ENCODE measurements at places on chromosomes 12 and 14.

- no peak for DNase-seq
Measured at GRCh38 chr12:31371256-31371620, 45.3 kb upstream of the SINHCAF start.

DNA sequence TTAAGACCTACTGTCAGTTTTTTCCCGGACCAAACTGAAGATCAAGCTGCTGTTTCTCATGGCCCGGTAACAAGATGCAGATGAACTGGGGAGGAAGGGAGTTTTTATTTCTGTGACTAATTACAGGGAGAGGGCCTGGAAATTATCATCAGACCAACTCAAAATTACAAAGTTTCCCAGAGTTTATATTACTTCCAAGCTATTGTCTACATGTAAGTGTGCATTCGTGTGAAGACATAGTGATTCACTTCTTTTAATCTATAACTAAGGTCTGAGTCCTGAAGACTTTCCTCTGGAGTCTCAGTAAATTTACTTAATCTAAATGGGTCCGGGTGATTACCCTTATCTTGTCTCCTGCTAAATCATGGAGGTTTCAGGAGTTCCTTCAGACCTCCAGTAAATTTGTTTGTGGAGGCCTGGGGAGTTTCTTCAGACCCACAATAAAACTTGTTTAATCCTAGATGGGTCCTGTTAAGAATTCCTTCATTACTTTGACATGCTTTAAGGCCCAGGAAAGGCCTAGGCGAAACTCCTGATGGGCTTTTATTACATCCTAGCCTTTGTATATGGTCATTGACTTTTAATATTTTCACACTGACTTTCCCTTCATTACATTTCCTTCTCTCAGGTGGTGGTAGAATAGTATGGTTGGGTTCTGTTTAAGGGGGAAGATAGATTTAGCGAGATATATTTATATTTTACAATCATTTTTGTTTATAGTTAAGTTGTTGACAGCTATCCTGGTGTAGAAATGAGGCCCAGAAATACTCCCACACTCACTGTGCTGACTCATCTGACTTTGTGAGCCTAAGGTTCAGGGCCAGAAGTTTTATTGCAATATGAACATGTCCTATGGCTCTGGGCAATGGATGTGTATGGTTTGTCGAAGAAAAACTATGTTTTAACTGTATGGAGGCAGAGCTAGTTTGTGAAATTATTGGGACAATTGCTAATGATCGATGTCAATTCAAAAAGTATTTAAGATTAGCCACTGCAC lies 627.0 kb upstream of the FBXO33 start:
- DNase-seq, result no peak

DNA sequence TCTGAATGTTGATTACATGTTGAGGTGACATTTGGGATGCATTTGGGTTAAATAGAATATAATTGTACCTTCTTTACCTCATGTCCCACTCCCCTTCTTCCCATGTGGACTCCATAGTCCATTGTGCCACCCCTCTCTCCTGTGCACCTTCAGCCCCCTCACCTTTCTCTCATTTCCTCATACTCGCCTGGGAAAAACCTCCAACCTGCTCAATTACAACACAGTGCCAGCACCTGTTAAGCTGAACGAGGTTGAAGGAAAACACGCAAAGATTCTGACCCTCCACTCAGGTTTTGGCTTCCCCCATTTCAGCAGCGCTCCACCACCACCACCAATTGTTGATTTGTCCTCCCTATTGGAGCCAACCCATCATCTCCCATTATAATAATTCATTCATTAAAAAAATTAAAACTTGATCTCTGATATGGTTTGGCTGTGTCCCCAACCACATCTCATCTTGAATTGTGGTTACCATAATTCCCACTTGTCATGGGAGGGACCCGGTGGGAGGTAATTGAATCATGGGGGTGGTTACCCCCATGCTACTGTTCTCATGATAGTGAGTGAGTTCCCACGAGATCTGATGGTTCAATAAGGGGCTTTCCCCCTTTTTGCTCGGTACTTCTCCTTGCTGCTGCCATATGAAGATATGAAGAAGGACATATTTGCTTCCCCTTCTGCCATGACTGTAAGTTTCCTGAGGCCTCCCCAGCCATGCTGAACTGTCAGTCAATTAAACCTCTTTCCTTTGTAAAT lies 33.7 kb upstream of the PPP2R5C start:
- DNase-seq, result no peak

- DNase-seq, result no peak
Measured at GRCh38 chr14:101595887-101596721, 34.8 kb downstream of the DIO3 start.

DNA sequence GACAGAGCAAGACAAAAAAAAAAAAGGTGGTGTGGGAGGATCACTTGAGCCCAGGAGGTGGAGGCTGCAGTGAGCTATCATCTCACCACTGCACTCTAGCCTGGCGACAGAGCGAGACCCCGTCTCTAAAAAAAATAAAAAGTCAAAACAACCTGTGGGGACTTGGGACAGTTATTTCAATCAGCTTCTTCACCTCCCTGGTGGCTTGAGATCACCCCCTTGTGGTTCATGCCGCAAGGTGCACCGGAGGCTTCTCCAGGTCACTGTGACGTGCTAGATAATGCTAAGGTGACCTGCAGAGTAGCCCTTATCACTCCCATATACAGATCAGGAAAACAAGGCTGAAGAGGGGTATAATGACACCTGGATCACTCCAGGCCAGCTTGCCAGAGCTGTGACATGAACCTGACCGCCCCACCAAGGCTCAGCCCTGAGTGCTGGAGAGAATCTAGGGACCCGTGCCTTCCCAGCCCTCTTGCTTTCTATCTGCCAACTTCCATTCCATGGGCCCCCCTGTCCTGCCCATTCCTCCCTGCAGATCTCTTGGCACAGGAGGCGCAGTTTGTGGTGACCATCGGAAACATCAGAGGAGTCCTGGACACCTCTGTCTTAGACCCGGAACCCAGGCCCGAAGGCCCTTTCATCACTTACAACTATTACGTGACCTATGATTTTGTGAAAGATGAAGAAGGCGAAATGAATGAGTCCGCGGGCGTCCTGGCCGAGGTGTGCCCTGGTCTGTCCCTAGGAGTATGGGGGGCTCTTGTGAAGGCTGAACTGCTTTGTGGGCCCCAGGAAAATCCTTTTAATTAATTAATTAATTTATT lies 8.1 kb downstream of the LRRC43 start:
- DNase-seq, result peak; percentile 74

DNA sequence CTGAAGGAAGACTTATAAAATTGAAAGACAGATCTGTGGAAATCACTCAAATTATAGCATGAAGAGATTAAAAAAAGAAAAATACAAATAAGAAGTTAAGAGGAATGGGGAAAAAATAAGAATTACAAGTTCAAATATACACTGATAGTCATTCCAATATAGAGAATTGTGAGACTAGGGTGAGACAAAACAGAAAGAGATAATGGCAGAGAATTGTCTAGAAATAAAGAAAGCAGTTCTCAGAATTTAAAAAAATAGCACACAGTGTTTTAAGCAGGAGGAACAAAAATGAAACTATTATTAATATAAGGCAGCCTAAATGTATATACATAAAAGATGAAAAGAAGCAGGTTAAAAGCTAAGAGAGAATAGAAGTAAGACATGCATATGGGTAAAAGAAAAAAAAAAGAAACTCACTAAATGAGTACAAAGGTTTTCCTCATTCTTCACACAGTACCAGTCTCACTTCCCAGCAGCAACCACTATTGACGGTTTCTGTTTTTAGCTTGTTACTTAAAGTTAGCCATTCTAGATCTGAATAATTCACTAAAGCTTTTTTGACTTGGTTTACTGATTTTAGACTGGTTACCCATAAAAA lies 31.1 kb downstream of the SLC38A4 start:
- no peak for DNase-seq

- DNase-seq, result peak; percentile 27
Measured at GRCh38 chr12:2739832-2740641, 54.7 kb upstream of the FKBP4 start.

- DNase-seq, result no peak
Measured at GRCh38 chr12:53994264-53995001, 5.5 kb upstream of the HOXC9 start.

- DNase-seq, result no peak
Measured at GRCh38 chr12:67697443-67697842, 48.9 kb downstream of the DYRK2 start.

DNA sequence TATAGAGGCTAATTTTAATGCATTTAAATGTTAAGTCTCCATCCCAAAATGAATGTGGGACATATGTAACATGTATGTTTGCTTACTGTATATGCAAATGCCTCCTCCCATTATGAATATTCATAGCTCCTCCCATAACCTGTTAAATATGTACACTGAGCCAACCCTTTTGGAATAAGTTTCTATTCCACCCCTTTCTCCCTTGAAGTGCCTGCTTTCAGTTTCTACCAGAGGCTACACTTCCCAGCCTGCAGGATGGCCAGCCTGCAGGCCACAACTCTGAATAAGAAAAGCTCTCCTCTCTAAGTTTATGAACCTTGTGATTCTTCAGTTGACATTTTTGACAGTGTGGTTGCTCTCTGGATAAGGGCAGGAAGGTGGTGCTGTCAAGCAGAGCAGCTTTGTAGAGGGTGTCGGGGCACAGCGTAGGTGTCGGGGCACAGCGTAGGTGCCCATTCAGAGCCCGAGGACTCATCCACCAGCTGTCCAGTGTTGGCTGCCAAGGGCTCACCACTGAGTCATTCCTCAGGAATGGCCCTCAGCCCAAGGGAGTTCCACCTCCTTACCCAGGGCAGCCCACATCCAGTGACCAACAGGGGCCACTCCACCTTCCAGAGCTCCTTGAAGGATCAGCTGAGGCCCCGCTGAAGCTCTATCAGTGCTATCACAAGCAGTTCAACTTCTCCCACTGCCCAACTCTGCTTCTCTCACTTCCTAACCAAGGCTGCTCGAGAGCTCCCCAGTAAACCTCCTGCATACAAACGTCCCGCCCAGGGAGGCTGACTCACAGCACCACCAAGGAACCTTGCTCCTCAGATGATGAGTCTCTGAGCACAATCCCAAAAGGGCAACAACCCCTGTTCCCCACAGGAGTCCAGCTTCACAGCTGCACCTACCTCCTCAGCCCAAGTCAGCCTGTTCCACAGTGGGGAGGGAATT lies 31.4 kb downstream of the VWF start:
- no peak for DNase-seq

DNA sequence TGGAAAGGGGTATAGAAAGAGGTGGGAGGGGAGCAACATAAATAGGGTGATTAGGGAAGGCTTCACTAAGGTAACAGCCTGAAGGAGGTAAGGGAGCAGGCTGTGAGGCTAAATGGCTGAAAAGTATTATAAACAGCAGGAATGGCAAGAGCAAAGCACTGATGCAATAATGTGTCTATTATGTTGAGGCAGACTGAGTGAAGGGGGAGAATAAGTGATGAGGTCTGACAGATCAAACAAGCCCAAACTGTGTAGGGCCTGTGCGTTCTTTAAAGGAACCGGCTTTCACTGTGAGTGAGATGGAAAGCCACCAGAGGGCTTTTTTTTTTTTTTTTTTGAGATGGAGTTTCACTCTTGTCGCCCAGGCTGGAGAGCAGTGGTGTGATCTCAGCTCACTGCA lies 6.7 kb upstream of the VCPKMT start:
- DNase-seq, result no peak

DNA sequence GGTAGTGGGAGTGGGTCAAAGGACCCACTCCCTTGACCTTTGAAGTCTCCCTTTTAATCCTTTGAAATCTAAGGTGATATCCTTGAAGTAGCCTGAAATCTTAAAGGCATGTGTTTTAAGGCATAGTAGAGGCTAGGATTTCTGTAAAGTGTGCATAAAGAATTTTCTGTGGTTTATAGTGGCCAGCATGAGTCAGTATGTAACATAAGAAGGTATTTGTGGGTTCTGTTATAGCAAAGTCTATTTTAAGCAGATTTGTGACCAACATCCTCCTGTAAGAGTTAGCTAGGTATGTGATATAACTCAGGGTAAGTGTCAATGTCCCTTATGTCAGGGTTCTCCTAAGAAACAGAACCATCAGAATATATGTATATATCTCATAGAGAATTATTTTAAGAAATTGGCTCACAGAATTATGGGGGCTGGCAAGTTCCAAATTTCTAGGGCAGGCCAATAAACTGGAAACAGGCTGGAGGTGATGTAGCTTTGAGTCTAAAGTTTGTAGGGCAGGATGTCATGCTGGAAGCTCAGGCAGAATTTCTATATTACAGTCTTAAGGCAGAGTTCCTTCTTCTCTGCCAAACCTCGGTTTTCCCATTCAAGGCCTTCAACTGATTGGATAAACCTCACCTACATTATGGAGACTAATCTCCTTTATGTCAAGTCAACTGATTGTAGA lies 18.7 kb upstream of the EPYC start:
- DNase-seq, result no peak

- DNase-seq, result peak; percentile 41
Measured at GRCh38 chr12:25436206-25437030, 116.7 kb downstream of the LMNTD1 start.

GRCh38 chr14:65224799-65225198 lies 122.5 kb upstream of the MAX start:
- no peak for DNase-seq

All from BE2C (cell line).